ENCODE measurements at places on chromosomes 2 and 18.

GRCh38 chr2:19178175-19178574 lies 180.2 kb downstream of the OSR1 start:
- no peak for DNase-seq

GRCh38 chr18:9742524-9743131 lies 34.5 kb downstream of the RAB31 start:
- no peak for DNase-seq

- no peak for DNase-seq
Observed at GRCh38 chr2:43950383-43951008, 45.3 kb downstream of the LRPPRC start.

GRCh38 chr2:34353509-34354113 lies 754.5 kb upstream of the FAM98A start:
- no peak for DNase-seq

- no peak for DNase-seq
Observed at GRCh38 chr2:134398300-134398699, 144.4 kb downstream of the MGAT5 start.

GRCh38 chr2:54579682-54580620 lies 123.8 kb downstream of the SPTBN1 start:
- DNase-seq = peak; percentile 29

- no peak for DNase-seq
Observed at GRCh38 chr2:237208373-237209260, 122.9 kb downstream of the COPS8 start.

GRCh38 chr18:5556310-5556974 lies 12.6 kb upstream of the EPB41L3 start:
- no peak for DNase-seq

- DNase-seq = no peak
Observed at GRCh38 chr2:143217512-143218115, 88.4 kb downstream of the ARHGAP15 start.

- peak; percentile 69 for DNase-seq
Observed at GRCh38 chr2:68251187-68251854, 1.0 kb downstream of the PPP3R1 start.

GRCh38 chr2:10057231-10058107 lies 14.1 kb downstream of the KLF11 start:
- no peak for DNase-seq

- DNase-seq = no peak
Observed at GRCh38 chr2:148680462-148680861, 35.9 kb downstream of the EPC2 start.

GRCh38 chr2:219000569-219000960 lies 7.3 kb upstream of the CRYBA2 start:
- DNase-seq = no peak

- no peak for DNase-seq
Observed at GRCh38 chr2:29420999-29421782, 306.0 kb downstream of the CLIP4 start.

- DNase-seq = no peak
Observed at GRCh38 chr2:40564184-40564583, 112.3 kb upstream of the SLC8A1 start.

- no peak for DNase-seq
Observed at GRCh38 chr18:66271962-66272361, 331.9 kb downstream of the CDH19 start.

DNA sequence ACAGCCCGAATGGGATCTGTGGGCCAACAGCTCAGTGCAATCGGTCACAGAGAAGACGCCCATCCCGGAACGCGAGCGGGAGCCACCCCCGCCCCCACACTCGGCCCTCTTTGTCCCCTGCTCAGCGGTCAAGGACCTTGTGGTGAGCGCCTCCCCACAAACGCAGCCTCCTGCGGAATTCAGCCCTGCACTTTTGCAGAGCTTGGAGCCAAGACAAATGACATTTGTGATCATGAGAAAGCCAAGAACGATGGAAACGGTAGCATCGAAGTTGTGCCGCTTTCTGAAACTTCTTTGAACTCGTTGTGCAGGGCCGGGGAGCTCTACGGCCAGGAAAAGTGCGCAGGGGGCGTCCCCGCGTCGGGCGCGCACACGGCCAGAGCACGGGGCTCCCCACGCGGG lies 6.7 kb upstream of the SALL3 start:
- no peak for DNase-seq

DNA sequence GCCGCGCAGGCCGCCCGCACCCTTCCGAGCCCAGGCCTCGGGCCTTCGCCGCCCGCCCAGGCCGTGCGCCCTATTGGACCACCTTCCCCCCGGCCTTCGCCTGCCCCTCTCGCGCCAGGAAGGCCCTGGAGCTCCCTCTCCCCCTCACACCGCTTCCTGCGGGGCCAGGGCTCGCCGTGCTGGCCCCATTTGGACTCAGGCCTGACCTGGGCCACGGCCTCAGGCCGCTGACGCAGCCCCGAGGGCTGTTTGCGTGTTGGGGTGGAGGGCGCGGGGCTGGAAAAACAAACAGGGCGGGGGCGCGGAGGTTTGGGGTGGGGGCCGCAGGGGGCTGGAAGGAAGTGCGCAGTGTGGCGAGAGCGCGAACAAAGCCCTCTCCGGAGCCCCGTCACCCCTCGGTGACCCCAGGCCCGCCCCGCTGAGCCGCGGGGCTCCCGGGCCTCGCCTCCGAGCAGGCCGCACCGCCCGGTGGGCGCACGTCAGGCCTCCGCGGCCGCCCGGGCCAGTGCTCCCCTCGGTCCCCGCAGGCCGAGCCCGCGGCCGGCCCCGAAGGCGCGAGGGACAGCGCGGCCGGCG lies 12.3 kb upstream of the SIX3 start:
- no peak for DNase-seq

DNA sequence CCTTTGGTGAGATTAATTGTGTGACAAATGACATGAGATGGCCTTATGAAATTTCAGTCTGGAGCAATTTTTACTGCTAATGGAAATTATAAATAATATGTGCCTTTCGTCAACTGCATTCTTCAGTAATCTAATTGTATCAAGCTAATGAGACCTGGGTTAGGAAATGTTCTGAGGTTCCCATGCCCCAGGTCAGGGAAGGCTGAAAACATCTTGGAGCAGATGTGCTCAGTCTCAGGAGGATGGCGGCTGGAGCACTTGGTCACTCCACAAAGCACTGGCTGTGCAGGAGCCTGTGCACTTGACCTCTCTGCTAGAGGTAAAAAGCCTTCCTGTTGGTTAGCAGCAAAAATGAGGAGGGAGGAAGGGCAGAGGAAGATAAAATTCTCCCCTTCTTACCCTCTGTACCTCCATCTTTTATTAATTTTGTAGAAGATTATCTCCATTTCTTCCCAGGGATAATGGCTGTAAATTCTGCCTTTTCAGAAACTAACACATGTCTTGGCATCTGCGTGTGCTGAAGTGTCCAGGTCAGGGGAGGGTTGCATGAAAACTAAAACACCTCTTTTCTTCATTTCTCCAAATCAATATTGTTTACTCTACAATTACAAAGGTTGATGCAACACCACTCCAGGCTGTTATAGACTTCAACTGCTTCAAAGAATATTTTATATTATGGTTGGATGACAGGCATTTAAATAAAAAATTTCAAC lies 1606.4 kb upstream of the ACVR2A start:
- no peak for DNase-seq

GRCh38 chr2:96623116-96623515 lies 15.0 kb downstream of the KANSL3 start:
- no peak for DNase-seq

- peak; percentile 7 for DNase-seq
Observed at GRCh38 chr18:62717169-62717924, 2.0 kb downstream of the PHLPP1 start.

- no peak for DNase-seq
Observed at GRCh38 chr2:144364944-144365738, 154.8 kb downstream of the ZEB2 start.

- no peak for DNase-seq
Observed at GRCh38 chr18:199768-200167, 41.4 kb downstream of the USP14 start.

DNA sequence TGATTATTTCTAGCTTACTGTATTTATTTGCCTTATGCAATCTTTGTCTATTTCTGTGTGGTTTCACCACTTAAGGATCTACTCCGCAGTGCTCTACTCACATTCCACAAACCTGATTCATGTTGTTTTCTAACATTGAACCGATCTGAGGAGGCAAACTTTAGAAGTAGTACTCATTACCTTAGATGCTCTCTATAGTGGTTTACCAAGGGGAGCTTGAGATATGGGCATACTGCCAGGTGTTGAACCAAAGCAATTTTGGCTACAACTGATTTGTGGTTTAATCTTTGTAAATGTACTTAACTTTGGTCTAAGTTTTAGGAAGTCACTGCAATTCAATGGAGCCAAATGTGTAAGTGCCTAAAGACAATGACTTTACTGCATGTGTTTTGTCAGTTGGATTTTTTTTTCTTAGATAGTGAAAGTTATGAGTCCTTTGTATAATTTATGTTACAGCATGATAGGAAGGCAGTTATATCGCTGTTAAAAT lies 50.1 kb downstream of the MAP2 start:
- no peak for DNase-seq

- no peak for DNase-seq
Observed at GRCh38 chr2:62178741-62179271, 17.1 kb upstream of the B3GNT2 start.

DNA sequence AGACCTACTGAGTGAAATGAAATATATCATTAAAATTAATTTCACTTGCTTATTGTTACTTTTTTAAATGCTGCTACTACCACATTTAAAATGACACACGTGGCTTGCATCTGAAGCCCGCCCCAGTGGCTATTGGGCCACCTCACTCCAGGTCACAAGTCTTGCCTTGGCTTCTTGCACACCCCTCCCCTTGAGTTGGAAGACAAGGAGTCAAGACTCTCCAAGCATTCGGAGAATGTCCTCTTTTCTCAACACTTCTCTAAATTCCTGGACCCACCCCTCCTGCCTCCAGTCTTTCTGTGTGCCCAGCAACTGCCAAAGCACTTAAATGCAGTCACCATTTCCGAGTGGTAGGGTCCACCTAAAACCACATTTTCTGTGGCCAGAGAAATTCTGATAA lies 73.4 kb downstream of the ZBTB7C start:
- no peak for DNase-seq

GRCh38 chr2:84965827-84966226 lies 5.1 kb upstream of the KCMF1 start:
- no peak for DNase-seq

DNA sequence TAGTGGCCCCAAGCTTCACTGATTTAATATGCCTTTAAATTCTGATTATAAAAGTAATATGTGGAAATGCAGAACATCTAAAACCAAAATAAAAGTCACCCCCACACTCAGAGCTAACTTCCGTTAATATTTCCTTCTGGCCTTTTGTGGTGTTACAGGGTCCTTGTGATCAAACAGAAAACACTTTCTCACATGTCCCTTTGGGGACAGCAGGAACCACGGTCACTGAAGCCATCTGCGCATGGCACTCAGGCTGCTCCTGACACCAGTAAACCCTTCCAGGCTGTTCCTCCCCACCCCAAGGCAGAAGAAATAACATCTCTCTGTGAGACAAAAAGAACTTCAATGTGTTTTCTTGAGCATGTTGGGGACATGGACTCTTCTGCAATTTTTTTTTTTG lies 25.1 kb upstream of the GPR17 start:
- no peak for DNase-seq

DNA sequence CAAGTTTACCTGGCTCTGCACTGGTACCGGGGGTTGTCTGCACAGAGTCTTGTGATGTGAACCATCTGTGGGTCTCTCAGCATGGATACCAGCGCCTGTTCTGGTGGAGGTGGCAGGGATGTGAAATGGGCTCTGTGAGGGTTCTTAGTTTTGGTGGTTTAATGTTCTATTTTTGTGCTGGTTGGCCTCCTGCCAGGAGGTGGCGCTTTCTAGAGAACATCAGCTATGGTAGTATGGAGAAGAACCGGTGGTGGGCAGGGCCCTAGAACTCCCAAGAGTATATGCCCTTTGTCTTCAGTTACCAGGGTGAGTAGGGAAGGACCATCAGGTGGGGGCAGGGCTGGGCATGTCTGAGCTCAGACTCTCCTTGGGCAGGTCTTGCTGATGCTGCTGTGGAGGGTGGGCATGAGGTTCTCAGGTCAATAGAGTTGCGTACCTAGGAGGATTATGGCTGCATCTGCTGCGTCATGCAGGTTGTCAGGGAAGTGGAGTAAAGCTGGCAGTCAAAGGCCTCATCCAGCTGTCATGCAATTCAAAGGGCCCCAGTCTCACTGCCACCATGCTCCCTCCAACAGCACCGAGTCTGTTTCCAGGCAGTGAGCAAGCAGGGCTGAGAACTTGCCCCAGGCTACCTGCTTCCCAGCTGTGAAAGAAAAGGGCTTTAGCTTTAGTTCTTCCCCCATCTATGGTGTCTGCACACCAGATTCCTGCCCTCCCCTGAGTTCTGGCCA lies 278.0 kb downstream of the METTL4 start:
- no peak for DNase-seq

DNA sequence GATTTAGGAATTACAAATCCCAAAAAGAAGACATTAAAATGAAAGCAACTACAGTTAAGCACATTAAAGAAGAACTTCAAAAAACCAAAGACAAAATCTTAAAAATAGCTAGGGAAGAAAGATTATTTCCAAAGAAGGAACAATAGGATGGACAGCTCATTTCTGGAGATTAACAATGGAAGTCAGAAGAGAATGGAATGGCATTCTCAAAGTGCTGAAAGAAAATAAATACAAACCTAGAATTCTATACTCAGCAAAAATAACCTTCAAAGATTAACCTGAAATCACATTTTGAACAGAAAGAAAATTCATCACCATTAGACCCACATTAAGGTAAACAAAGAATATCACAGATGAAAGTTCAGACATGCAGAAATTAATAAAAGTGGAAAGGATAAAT lies 229.2 kb downstream of the HDAC4 start:
- no peak for DNase-seq

DNA sequence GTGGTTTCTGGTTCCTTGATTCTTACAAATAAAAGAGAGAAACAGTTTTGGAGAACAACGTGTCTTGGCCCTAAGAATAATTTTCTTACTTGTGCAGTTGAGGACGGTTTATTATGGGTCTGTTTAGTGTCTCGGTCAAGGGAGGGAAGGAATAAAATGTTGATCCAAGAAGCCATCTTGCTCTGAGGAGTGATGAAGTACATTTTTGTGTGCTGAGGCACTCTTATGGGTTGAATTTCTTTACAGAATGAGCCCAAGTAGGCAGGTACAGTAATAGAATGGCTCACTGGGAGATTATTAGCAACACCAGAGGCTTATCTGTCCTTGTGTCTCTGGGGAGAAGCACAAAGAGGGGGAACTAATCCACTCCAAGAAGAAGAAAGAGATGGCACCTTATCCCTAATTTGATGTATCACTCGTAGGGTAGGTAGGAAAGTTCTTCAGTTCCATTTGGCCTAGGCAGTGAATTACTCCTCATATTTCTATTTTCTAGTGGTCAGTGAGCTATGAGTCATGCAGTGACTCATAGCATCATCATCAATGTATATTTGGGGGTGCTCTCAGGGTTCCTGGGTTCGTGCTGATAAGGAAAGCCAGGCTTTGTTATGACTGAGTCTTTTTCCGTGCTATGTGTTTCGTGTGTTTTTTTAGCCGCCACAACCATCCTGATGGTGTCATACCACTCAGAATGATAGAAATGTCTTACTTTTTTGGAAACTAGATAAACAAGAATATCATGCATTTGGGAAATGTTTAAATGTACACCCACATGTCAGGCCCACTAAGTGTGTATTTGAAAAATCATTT lies 250.1 kb upstream of the CTAGE1 start:
- DNase-seq = peak; percentile 1

Data from T-helper 1 cell (primary cell).